ENCODE measurements at places on chromosomes 12 and 14.

- no peak for DNase-seq
These were observed 2.1 kb upstream of the DLST start for GRCh38 chr14:74879427-74880182.

GRCh38 chr12:116502141-116502725 lies 56.9 kb upstream of the MAP1LC3B2 start:
- DNase-seq = no peak

DNA sequence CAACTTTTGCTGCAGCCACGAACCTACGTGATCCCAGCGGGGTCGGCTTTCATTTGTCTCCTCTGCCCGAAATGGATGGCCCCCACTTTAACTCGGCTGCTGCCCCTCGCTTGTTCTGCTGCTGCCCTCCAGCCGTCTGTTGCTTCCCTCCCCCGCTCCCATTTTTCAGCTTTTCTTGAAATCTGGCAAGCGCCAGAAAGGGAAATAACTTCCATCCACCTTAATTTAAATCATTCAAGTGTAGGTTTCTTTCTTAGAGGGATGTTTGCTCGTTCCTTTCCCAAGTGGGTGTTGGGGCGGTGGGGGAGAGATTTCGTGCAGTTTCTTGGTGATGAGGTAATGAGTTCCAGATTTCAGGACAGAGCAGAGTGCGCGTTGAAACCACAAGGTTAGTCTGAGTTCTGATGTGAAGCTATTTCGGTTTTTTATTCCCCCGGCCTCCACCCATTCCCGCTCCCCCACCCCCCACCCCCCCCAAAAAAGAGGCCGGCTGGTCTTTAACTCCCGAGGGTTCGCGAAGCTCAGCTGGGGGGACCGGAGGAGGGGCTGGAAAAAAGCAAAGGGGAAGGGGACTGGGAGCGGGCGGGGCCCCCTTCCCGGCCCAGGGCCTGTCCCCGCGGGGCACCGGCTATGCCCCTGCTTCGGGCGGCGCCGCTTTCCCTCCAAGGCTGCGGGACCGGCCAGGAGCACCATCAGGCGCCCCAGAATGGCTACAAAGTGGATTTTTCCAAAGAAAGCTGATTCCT lies 2.2 kb upstream of the ZFP36L1 start:
- no peak for DNase-seq

- no peak for DNase-seq
These were observed 277.6 kb downstream of the BTG1 start for GRCh38 chr12:91868054-91868453.

- no peak for DNase-seq
These were observed 1.4 kb downstream of the SYNE3 start for GRCh38 chr14:95515080-95515489.

- no peak for DNase-seq
These were observed 659 bp downstream of the MYL2 start for GRCh38 chr12:110919720-110920119.

DNA sequence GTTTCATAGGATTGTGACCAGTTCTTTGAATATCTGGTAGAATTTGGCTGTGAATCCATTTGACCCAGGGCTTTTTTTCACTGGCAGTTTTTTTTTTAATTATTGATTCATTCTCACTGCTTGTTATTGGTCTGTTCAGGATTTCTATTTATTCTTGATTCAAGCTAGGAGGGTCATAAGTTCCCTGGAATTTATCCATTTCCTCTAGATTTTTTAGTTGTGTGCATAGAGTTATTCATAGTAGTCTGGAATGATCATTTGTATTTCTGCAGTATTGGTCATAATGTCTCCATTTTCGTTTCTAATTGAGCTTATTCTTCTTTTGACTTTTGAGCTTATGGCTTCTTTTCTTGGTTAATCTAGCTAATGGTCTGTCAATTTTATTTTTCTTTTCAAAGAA lies 291.6 kb downstream of the AKAP6 start:
- DNase-seq = no peak

- DNase-seq = no peak
These were observed 65.1 kb upstream of the KTN1 start for GRCh38 chr14:55514819-55515490.

DNA sequence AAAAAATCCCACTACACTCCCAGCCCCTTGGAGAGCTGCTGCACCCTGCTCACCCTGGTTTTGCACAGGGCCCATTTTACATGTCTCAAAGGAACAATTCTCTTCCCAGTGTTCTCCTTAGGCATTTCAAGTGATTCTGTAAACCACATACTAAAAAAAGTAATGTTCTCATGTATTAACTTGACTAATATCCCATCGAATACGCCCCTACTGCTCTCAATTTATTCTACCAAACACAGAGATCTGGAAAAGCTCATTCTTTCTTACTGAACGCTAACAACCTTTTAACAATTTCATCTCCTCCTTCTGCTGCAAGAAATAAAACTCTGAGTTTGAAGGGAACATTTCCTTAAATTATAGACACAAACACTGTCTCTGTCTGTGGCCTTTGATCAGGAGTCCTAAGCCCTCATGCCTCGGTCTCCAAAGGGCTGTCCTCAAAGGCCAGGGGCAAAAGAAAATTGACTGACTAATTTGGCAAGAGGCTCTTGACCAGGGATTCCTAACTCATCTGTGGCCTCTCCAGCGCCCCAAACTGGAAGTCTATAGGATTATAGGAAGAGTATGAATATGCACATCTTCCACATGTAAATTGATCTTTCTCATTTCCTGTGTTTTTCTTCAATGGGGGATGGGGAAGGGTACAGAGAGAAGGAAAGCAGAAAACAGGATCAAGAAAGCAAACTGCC lies 17.1 kb upstream of the TSPAN11 start:
- no peak for DNase-seq

GRCh38 chr12:12915656-12916055 lies 24.3 kb downstream of the GPRC5A start:
- DNase-seq = no peak

GRCh38 chr12:62841846-62842245 lies 93.1 kb downstream of the PPM1H start:
- DNase-seq = no peak

DNA sequence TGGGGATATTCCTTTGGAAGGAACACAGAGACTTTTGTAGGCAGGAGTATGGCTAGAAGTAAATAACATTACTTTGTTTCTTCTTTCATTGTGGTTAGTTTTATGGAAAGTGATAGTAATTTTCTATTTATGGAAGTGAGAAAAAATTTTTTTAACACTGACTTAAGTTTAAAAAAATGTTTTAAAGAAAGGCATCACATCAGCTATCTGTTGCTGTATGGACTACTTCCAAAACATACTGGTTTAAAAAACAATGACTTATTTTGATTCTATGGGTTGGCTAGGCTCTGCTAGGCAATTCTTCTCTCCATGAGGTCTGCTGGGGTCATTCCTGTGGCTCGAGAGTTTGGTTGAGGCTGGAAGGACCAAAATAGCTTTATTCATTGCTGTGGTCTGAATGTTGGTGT lies 31.7 kb upstream of the SLC38A2 start:
- no peak for DNase-seq

- no peak for DNase-seq
These were observed 480.2 kb upstream of the PRICKLE1 start for GRCh38 chr12:43069768-43070221.

- no peak for DNase-seq
These were observed 17.9 kb downstream of the SNAPC1 start for GRCh38 chr14:61780125-61780524.

GRCh38 chr12:57618966-57619433 lies 7.8 kb downstream of the ARHGEF25 start:
- DNase-seq = no peak

- no peak for DNase-seq
These were observed 32.7 kb upstream of the RIN3 start for GRCh38 chr14:92480856-92481255.

DNA sequence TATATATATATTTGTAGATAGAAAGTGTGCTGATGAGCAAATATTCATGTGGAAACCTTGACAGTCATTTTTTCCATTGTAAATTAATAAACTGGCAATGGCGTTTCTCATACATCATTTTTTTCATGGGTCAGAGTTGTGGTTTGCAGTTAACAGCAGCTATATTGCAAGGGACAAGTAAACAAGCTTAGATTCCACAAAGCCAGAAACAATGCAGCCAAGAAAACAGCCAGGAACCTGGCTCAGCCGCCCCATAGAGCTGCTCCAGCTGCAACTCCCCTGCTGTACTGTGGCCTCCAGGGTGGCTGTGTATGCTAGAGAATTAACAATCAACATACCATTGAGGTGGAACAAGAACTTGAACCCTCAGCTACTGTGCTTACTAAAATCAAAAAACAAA lies 298.2 kb downstream of the TMEM132D start:
- no peak for DNase-seq

DNA sequence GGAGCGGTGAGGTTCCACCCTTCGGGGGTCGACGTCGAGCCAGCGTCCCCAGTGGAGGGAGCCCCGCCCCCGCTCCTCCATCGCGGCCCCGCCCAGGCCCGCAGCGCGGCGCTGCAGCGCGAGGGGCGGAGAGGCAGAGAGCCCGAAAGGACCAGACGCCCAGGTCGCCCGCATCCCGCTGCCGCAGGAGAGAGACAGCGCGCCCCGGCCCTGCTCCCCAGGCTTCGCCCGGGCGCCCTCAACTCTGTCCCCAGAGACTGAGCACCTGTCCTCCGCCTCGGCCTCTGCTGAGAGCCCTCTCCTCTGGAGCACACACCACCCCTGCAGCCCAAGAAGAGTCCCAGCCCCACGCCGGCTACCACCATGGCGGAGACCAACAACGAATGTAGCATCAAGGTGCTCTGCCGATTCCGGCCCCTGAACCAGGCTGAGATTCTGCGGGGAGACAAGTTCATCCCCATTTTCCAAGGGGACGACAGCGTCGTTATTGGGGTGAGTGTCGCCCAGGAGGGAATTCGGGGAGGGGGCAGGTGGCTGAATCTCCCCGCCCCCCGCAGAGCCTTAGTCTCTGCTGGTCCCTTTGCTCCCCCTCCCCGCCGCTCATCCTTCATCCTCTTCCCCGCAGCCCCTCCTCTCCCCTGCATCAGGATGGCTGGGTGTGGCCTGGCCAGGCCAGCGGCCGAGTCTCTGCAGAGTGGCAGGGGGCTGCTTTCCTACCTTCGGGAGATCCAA lies at the start of gene KIF5A:
KIF5A (plus strand) TSS at position 136 of the 732 bp plus-strand sequence; CDS start at position 364, 228 bp downstream.
- DNase-seq = peak; percentile 14

DNA sequence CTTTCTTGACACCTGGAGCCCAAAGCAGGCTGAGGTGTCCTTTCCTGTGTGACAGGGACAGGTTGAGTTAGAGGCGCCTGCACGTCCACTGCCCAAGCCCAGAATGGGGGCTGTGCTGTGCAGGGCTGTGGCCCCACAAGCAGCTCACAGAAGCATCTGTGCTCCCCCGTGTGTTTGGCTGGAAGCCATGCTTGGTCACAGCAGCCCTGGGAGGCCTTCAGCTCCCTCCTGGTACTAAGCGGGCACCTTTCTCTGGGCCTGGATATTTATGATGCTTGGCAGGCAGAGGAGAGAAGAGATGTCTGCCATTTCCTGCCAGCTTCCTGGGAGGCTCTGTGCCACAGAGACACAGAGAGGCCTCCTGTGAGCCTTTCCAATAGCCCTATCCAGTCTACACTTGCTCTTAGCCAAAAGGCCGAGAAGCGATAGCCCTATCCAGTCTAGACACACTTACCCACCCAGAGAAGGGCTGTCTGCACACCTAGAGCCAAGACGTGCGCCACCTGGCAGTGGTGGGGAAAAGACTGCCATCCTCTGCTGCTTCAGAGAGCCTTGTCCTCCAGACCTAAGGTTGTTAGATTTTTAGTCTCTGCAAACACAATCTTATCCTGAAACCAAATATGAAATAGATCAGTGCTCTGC lies 117.4 kb downstream of the GCH1 start:
- no peak for DNase-seq

DNA sequence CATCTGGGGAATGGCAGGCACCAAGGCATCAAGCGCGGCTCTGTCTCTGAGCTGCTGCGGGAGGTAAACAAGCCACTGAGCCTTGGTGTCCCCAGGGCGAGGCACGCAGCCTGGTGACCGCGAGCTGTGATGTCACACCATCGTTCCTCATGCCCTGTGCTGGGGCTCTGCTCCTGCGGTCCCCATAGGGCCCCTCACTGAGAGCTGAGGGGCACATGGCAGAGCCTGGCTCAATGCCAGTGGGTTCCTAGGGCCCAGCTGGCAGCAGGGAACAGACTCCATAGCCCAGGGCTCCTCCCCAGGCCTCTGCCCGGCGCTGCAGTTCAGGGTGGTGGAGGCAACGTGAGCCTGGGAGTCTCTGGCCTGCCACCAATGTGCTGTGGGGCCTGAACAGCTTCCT lies 22.6 kb downstream of the CHGA start:
- no peak for DNase-seq

GRCh38 chr14:50344876-50345563 lies 32.9 kb downstream of the DMAC2L start:
- DNase-seq = no peak

DNA sequence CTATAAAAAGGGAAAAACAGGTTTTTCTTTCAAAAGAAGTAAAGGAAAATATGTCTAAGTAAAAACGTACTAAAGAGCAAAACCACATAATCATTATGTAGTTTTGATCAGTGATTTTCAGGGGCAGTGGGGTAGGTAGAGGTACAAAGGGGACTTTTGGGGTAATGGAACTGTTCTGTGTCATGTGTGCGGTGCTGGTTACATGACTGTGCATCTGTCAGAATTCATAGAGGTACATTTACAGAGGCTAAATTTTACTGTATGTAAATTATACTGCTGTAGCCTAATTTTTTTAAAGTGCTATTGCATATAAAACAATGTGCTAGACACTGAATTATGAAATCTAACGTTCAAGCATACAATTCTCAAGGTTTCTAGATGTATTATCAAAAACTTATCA lies 2.0 kb downstream of the ESR2 start:
- DNase-seq = no peak

DNA sequence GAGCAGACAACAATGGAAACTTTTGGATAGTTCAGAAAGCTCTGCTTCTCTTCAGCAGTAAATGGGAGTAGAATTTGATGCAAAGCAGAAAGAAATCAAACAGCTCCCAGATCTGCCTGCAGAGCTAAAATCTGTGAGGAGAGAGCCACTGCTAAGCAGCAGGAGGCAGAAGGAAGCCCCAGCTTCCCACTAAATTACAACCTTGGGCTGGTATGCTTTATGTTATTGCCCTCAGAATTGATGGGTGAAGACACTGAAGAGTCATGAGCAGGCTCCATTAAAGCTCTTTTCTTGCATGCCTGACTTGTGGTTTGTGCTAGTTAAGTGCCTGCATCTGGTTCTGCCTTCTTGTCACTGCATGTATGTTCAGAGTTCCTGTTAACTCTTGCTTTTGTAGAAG lies 8.4 kb downstream of the ZC2HC1C start:
- DNase-seq = no peak

DNA sequence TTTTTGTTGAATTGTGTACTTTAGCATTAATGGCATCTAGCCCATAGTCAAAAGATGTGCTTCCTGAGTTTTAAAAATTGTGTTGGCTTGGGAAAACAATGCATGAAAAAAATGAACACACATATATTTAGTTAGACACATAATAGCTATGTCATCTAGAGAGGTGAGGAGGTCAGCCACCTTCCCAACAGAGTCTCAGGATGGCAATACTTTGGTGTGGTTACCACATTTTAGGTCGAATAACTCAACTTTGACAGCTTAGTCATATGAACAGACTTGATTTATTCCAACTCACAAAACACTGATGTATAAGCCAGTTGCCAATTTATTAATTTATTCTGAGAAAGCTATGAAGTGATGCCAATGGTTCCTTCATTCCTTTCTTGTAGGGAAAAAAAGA lies 114.0 kb downstream of the ETNK1 start:
- no peak for DNase-seq

- no peak for DNase-seq
These were observed 268.1 kb upstream of the RMST start for GRCh38 chr12:97194546-97194945.
